ENCODE measurements at places on chromosomes 4 and X.
A peak's percentile ranks its signal among the peaks of the same experiment; 100 is the strongest.

GRCh38 chr4:17718471-17718870, 63.0 kb downstream of the FAM184B start:
- DNase-seq = no peak

DNA sequence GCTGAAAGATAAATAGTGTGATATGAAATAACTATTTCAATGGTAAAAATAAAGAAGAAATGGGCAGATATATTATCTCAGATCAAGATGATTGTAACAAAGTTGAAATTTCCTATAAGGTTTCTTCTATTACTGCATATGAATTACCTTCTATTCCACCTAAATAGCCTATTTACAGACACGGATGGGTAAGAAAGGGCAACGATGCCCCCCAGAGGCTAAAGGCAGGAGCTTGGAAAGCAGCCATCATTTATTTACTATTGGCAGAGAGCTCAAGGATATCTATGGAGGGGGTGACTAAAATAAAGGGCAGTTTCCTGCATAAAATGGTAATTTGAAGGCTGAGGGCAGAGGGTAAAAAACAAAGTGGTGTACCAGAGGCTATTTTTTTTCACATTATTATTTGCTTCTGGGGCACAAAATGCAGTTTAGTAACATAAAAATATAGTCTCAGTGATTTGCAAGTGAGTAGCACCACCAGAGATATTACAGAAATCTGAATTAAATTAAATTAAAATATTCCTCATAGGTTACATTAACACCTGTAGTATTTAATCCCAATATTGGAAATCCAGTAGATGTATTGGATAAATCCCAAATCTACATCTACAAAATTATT, 123.1 kb downstream of the BTC start:
- peak; percentile 55 for DNase-seq

- DNase-seq = no peak
Observed at GRCh38 chr4:105417624-105418023, 56.2 kb downstream of the PPA2 start.

GRCh38 chr4:106967892-106968291, 68.2 kb downstream of the DKK2 start:
- DNase-seq = no peak

- DNase-seq = no peak
Observed at GRCh38 chrX:131675596-131676194, 131.8 kb downstream of the OR13H1 start.

Measured in AG10803 (cell line).